ENCODE measurements at places on chromosomes 6 and 20.
A peak's percentile ranks its signal among the peaks of the same experiment; 100 is the strongest.

GRCh38 chr6:113879186-113880096, 22.3 kb downstream of the MARCKS start:
- DNase-seq: peak; percentile 29

- DNase-seq: no peak
Measured at GRCh38 chr6:154229786-154230185, 126.8 kb downstream of the IPCEF1 start.

DNA sequence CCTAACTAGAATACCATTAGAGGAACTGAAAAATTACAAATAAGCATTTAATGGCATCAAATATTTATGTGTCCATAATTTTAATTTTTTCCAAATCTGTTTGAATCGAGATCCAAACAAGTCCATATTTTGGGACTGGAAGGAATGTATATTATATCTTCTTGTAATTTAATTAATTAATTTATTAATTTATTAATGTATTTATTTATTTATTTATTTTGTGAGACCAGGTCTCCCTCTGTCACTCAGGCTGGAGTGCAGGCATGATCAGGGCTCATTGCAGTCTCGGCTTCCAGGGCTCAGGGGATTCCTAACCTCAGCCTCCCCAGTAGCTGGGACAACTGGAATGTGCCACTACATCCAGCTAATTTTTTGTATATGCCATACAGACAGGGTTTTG, 453.6 kb downstream of the PRKN start:
- no peak for DNase-seq

- no peak for DNase-seq
Measured at GRCh38 chr6:169028343-169028742, 225.3 kb downstream of the THBS2 start.

DNA sequence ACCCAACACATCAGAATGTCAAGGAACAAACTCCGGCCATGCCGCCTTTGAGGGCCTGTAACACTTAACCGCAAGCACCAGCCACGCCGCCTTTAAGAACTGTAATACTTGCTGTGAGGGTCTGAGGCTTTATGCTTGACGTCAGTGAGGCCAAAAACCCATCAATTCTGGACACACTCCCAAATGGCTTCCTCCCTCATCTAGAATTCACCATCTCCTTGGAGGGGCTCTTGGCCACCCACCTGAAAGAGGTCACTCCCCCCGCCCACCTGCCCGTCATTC, 10.4 kb upstream of the PXDC1 start:
- no peak for DNase-seq

- DNase-seq: no peak
Measured at GRCh38 chr6:32097364-32097763, 11.8 kb downstream of the TNXB start.

DNA sequence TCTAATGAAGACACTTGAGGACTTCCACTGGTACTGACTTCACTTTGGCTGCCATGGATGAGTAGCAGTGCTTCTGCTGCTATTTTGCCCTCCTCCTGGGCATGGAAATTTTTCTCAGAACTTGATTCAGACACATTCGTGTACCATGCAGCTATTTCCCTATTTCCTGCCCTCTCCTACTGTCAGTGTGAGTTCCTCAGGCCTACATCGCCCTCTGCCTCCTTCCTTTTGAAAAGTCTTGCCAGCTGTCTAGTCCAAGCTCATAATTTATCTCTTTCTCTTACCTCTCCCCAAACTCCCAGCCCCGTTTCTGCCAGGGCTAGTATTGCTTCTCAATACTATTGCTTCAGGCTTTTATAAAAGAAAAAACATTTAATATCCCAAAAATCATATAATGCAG, 470.2 kb downstream of the ADGRB3 start:
- DNase-seq: no peak

- peak; percentile 90 for DNase-seq
Measured at GRCh38 chr20:33554914-33555420, 65.1 kb downstream of the CBFA2T2 start.

GRCh38 chr20:8227293-8227692, 95.2 kb downstream of the PLCB1 start:
- no peak for DNase-seq

DNA sequence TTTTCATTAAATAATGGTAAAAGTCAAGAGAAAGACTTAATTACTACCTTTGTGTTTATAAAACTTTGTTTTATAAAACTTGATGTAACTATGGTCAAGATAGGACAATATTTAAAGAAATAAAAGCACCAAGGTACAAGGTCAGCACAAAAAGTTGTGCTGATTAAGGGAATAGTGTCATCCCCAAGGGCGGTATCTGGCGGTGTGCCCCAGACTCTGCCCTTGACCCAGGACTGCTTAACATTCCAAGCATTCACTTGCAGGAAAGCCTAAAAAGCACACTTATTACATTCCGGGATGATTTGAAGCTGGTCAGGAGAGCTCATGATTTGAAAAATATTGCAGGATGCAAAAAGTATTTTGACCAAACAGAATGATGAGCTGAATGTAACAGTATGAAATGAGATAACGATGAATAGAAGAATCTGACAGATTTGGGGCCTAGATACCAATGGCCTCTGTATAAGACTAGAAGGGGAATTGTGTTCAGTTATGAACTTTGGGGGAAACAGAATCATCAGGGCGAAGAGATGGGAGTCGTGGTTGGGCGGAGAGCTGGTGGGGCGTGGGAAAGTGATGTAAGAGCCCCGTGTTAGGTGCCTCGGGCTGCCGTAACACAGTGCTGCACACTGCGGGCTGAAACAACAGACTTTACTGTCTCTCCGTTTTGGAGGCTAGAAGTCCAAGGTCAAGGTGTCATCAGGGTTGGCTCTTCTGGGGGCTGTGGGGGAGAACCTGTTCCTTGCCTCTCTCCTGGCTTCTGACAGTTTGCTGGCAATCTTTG, 77.2 kb downstream of the CDC5L start:
- no peak for DNase-seq

- DNase-seq: no peak
Measured at GRCh38 chr6:37059344-37060194, 54.1 kb downstream of the FGD2 start.

Data from germinal center (tissue), 1 donor.